HepG2 (cell line): ENCODE measurements at places on chromosomes 2 and 18. TPM values are rescaled to one million over a fixed set of nuclear protein-coding genes. Genes with fewer than 3 reads are reported as not detected.
A peak's percentile ranks its signal among the peaks of the same experiment; 100 is the strongest.

GRCh38 chr2:232994446-232994845 is 18.6 kb downstream of the NGEF start:
- no peak for DNase-seq

- DNase-seq: no peak
Observed at GRCh38 chr2:226885769-226886435, 50.0 kb downstream of the RHBDD1 start.

DNA sequence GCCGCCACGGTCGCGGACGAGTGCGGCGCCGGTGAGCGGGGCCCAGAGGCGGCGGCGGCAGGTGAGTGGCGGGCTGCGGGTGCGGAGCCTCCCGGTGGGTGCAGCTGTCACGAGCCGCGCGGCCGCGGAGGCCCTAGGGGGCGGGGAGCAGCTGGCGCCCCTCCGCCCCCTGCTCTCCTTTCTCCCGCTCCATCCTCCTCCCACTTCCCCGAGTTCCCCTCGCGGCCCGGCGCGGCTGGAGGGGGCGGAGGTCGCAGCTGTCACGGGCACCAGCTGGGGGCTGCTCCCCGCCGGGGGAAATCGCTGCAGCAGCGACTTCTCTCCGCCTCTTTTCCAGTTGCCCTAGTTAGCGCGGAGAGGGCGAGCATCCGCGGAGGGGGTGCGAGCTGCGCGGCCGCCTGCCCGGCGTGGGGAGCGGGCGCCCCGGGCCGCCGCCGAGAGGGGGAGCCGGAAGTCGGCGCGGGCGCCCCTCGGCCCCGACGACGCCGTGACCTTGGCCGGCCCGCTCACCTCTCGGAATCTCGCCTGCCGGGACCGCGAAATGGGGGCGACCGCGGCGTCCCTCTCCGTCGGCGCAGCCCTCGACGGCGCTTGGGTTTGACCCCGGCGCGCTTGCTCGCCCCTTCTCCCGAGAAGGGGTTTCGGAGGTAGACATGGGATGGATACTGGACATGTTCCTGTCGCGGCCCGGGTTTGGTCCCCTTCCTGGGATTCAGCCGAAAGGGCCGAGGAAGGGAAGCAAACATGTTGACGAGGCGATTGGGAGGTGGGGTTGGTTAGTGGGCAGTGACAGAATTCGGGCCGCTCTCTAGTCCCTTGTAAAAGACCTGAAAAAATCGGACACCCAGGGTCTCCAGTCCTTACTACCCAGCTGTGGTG is 727 bp downstream of the NCOA1 start:
- DNase-seq: no peak

- DNase-seq: peak; percentile 23
Observed at GRCh38 chr2:100071335-100072043, 70.9 kb downstream of the AFF3 start.

DNA sequence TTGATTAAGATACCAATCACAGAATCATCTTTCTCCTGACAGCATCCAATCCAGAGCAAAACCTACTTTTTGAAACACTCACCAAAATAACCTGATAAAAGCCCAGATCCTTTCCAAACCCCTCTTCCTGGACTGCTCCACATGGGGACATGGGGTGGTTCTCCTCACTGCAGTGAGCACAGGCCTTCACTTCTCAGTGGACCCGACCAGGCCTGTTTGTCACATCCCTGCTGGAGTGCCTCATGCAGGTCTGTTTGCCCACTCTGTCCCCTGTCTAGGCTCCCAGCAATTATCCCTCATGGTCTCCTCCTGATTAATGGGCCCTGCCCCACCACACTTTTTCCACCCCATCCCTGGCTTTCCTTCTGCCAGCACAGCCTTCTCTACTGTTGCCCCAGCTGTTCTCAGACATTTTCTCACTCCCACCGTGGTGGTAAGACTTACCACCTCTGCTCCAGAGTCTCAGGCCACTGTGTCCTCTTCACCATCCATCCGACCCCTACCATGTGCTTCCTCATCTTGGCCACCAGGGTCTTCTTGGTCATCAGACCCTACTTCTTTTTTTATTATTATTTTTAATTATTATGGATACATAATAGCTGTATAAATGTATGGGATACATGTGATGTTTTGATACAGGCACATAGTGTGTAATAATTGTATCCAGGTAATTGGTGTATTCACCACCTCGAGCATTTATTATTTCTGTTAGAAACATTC is 21.1 kb downstream of the MRPL30 start:
- DNase-seq: no peak

GRCh38 chr2:192060161-192060560 is 134.6 kb downstream of the TMEFF2 start:
- no peak for DNase-seq

The COLEC12 gene
- 0.11 and 0.21 TPM in 2 replicates for polyA plus RNA-seq

The DDX18 gene
- polyA plus RNA-seq: 52.2 and 64.0 TPM in 2 replicates

The CTDSP1 gene
- 268 and 270 TPM in 2 replicates for polyA plus RNA-seq

- DNase-seq: no peak
Observed at GRCh38 chr18:78650926-78651325, 328.7 kb upstream of the SALL3 start.

GRCh38 chr2:96157649-96158553 is 12.7 kb upstream of the DUSP2 start:
- no peak for DNase-seq

- DNase-seq: no peak
Observed at GRCh38 chr2:123853161-123853560, 171.9 kb upstream of the CNTNAP5 start.

DNA sequence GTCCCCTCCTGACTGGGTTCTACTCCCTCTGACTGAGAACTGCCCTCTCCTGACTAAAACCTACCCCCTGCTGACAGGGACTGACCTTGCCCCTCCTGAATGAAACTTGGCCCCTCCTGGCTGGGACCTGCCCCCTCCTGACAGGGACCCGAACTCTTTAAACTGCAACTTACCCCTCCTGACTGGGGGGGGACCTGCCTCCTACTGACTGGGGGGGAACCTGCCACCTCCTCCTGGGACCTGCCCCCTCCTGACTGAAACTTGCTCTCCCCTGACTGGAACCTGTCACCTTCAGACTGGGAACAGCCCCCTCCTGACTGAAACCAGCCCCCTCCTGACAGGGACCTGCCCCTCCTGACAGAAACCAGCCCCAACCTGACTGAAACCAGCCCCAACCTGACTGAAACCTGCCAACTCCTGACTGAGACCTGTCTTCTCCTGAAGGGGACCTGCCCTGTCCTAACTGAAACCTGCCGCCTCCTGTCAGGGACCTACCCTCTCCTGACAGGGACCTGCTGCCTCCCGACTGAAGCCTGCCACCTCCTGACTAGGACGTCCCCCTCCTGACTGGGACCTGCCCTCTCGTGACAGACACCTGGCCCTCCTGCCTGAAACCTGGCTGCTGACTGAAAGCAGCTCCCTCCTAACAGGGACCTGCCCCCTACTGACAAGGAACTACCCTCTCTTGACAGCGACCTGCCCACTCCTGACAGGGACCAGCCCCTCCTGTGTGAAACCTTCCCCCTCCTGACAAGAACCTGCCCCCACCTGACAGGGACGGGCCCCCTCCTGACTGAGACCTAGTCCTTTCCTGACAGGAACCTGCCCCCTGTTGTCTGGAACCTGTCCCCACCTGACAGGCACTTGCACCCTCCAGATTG is 87.1 kb downstream of the PXDN start:
- no peak for DNase-seq

GRCh38 chr2:211611621-211612020 is 927.0 kb downstream of the ERBB4 start:
- DNase-seq: no peak

The NYAP2 gene
- not detected in 2 replicates for polyA plus RNA-seq

GRCh38 chr2:125667630-125668029 is 988.3 kb upstream of the GYPC start:
- DNase-seq: no peak

The SKOR2 gene
- polyA plus RNA-seq: not detected in 2 replicates

- DNase-seq: no peak
Observed at GRCh38 chr2:19484736-19485135, 126.3 kb upstream of the OSR1 start.

DNA sequence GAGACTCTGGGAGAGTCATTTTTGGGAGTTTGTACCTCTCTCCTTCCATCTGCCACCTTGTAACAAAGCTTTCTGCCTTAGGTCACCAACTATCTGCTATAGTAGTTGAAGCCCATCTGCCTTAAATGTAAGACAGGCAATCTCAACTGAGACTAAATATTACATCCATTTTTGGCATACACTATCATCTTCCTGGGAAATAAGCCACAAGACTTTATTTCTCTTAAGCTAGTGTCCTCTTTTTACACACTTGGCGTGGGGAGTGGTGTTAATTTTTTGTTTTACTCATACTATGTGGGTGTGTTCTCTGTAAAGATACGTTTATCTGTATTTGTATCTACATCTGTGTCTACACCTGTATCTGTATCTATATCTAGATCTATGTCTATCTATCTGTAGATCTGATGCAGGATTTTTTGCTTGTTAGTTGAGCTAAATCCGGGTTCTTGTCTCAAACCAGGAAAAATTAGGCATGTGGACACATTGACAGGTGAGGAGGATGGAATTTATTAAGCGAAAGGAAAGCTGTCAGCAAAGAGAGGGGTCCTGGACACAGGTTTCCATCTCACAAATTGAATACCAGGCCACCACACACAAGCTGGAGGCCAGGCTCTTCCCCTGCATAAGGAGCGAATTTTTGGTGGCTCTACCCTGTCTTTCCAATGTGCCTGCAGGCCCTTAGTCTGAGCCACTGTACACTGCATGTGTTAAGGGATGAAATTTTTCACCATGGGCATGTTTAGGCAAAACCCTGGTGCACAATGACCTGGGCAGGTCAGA is 64.8 kb upstream of the RND3 start:
- DNase-seq: no peak

GRCh38 chr2:75098856-75099255 is 100.5 kb downstream of the TACR1 start:
- DNase-seq: peak; percentile 39

- no peak for DNase-seq
Observed at GRCh38 chr2:63881205-63881604, 39.5 kb downstream of the UGP2 start.

DNA sequence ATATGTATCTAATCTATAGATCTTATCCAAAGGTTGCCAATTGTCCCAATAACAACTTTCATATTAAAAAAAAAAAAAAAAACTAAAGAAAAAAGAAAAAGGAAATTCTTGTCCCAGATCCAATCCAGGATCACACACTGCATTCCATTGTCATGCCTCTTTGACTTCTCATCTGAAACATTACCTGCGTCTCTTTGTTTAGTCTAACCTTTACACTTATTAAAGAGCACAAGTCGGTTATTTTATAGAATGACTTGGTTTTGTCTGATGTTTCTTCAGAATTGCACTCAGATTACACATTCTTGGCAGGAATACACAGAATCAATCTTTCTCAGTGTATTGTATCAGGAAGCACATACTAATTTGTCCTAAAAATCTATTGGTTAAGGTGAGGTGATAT is 392.5 kb upstream of the KLHL29 start:
- no peak for DNase-seq

The CHST9 gene
- 1.7 and 3.2 TPM in 2 replicates for polyA plus RNA-seq

DNA sequence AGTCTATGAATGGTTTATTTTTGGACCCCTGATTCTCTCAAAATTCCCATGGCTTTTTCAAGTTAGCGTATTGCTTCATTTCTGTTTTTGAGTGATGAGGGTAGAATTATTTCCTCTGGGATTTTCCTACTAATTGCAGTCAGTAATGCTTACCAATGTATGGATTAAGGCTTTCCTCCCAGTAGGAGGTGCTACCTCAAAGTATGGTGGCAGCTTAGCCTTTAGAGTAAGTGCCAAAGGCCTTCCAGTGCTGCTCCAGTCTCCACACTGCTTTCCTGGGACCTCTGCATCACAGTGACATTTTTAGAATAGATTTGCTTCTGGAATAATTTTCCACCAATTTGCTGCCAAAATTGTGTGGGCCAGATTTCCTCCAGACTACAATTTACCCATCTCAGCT is 16.2 kb upstream of the SSB start:
- DNase-seq: no peak

DNA sequence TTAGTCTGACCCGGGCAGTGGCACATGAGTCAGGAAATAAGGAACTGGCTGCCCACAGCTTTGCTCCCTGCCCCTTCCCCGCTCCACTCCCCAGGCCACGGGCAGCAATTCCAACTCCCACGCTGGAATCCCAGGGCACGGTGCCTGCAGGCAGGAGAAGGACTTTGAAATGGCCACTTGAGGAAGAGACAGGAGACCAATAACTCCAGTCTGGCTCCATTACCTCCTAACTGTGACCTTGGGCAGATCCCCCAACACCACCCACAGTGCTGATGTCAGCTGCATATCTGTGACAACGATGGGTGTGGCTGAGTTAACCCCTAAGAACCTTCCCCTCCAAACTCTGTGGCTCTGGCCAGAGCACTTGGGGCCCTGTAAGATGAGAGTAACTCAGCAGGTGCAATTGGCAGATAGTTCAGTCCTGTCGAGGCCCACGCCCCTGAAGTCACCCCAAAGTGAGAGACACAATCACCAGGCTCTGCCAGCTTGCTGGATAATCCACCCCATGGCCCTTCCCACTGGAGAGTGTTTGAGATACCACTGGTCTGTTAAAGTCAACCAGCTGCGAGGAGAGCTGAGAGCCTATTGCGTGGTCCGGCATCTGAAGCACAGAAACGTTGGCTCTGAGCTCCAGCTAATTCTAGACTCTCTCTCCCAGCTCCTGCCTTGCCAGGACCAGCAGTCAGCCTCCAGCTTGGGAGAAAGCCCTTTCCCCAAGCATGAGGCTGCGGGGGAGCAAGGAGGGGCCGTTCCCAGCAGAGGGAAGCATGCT is 175.2 kb downstream of the TNS1 start:
- DNase-seq: no peak

The ANTXR1 gene
- 3.6 and 4.5 TPM in 2 replicates for polyA plus RNA-seq

- no peak for DNase-seq
Observed at GRCh38 chr2:205617905-205618304, 64.4 kb upstream of the NRP2 start.

- DNase-seq: no peak
Observed at GRCh38 chr2:238922435-238922834, 74.5 kb downstream of the TWIST2 start.

DNA sequence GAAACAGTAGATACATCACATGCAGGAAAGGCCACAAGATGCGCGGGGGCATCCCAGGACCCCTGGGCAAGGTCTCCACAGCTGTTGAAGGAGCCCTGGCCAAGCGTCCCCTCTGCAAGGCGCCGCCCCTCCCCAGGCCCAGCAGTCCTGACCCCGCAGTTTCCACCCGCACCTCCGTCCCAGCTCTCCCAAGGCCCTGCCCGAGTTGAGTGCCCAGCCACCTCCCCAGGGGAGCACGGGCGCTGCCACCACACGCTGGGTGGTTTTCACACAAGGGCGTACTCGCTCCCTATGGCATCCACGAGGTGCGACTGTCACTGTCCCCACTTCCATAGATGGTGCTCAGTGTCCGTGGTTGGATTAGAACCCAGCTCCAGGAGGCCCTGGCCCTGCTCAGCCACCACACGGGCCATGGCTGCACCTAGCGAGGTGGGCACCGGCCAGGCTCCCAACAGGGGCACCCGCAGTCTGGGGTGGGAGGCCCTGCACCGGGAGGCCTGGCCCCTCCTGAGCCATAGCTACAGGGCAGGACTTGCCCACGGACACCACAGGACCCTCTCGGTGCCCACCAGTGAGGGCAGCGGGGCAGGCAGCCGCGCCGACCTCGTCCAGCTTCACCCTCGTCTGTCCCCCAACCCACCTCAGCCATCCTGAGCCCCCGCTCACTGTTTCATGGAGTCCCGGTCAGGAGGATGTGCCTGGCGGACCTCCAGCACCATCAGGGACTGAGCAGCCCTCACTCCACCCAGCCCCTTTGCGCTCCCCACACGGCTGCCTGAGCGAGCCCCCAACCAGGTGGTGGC is 36.0 kb downstream of the KIF1A start:
- no peak for DNase-seq

The EDAR gene
- not detected in 2 replicates for polyA plus RNA-seq
